ENCODE measurements at places on chromosomes 12 and 14.

DNA sequence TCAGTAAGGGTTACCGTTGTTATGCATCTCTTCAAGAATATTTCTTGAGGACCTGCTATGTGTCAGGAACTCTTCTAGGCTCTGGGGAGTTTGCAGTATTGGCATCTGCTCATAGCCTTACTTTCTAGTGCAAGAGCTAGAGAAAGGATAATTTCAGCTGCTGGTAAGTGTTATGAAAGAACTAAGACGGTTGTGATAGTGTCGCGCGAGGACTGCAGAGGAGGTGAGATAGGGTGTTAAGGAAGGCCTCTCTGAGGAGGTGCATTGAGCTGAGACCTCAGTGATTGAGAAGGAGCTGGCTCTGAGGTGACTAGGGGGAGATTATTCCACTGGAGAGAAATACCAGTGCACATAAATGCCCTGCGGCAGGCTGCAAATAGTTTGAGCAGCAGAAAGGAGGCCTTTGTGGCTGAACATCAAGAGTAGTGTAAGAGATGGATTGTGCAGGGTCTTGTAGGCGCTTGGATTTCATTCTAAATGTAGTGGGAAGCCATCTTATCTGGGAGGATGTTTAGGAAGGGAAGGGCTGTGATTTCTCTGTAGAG, 824 bp downstream of the DDX55 start:
- DNase-seq = no peak

DNA sequence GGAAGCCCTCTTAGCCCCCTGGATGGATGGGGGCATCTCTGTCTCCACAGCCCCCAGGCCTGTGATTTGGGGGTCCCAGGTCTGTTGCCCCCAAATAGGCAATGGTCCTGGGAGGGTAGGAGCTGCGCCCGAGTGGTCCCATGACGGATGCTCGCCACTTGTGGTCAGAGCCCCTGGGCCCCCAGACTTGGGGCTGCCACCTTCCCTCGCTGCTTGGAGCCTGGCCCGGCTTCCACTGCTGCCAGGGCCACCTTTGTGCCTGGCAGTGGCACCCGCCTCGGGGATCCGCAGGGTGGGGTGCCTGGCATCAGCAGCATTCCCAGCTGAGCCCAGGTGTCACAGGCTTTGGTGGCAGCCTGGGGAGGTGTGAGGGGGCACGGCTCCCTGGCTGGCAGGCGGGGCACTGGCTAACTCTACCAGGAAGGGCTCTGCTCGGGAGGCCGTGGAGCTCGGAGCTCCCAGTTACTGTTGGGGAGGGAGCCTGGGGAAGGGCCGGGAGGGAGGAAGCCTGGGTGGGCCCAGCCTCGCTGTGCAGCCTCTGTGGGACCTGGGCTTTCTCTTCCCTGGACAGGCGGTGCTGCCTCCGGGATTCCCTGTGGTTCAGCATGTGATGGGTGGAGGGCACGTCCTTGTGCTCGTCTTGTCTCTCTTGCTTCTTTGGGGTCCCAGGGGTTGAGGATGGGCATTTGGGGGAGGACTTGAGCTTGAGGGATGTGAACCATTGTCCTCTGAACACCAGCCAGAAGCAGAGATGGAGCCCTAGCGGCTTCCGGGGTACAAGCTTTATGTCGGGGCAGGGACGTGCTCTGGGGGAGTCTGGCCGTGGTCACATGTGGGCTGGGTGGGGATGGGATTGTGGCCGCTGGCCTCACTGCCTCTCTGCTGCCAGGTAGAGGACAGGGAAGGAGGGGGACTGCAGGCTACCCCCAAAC, 5.4 kb downstream of the KIF26A start:
- no peak for DNase-seq

GRCh38 chr12:131171029-131171428, 217.3 kb downstream of the ADGRD1 start:
- DNase-seq = no peak

DNA sequence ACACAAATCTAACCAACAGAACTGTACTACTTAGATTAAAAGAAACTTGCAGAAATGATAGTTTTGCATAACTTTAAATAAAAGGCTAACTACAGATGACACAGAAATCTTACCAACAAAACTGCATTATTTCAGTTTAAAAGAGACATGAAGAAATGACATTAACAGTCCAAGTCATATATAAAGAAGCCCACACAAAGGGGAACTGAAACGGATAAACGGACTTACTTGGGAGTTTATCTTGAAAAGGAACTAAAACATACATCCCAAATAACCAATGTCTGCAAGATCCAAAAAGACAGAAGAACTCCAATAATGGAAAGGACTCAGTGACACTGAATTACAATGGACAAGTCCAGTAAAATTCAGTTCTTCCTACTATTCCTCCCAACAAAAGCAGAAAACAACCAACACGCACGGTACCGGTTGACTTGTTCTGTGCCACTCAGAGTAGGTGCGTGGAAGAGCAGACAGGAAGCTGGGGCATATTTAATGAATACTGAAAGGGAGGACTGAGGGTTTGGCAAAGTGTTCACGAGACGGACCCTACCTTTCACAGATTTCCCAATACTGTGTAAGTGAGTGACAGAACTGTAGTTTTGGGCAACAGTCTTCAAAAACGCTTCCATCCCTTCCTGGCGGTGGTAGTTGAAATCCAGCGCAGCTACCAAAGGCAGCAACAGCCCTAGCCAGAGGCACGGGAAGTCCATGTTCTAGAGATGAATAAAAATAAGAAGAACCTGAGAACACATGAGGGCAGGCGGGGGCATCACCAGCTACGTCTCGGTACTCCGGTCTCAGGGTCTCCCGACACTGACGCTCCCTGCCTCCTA, 627 bp downstream of the CPM start:
- no peak for DNase-seq

DNA sequence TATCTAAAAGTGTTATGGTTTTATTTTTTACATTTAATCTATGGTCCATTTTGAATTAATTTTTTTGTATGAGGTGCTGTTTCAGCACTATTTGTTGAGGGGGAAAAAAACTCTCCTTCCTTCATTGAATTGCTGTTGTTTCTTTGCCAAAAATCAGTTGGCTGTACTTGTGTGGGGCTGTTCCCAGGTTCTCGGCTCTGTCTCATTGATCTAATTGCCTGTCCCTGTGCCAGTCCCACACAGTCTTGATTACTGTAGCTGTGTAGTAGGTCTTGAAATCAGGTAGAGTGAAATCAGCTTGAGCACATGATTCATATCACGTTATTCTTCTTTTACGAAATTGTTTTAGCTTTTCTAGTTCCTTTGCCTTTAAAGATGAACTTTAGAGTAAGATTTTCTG, 109.7 kb downstream of the ADGRD1 start:
- no peak for DNase-seq

GRCh38 chr14:60622917-60623257, 26.4 kb downstream of the SIX1 start:
- DNase-seq = no peak

- peak; percentile 84 for DNase-seq
These were observed 1.3 kb downstream of the AHSA1 start for GRCh38 chr14:77459072-77459723.

- no peak for DNase-seq
These were observed 6.3 kb downstream of the FLRT2 start for GRCh38 chr14:85535991-85536832.

- no peak for DNase-seq
These were observed 18.2 kb upstream of the STRAP start for GRCh38 chr12:15863984-15864383.

DNA sequence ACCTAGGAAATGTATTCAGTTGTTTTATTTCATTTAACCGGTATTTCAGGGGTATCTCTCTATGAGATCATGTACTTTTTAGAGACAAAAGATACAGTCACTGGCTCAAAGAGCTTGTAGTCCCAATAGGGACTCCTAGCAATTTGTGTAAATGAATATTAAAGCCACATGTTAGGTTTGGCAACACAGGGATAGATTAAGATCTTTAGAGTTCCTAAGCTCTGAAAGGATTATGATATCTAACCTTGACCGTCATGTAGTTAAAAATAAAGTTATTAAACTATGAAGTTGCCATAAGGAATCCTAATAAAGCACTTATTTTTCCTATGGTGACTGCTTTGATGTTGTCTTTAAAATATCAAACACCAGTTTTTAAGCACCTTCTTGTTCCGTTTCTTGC, 100.4 kb upstream of the FGD4 start:
- no peak for DNase-seq

GRCh38 chr12:29796823-29797263, 13.1 kb upstream of the TMTC1 start:
- no peak for DNase-seq

GRCh38 chr12:94879542-94879941, 124.0 kb downstream of the NDUFA12 start:
- no peak for DNase-seq

DNA sequence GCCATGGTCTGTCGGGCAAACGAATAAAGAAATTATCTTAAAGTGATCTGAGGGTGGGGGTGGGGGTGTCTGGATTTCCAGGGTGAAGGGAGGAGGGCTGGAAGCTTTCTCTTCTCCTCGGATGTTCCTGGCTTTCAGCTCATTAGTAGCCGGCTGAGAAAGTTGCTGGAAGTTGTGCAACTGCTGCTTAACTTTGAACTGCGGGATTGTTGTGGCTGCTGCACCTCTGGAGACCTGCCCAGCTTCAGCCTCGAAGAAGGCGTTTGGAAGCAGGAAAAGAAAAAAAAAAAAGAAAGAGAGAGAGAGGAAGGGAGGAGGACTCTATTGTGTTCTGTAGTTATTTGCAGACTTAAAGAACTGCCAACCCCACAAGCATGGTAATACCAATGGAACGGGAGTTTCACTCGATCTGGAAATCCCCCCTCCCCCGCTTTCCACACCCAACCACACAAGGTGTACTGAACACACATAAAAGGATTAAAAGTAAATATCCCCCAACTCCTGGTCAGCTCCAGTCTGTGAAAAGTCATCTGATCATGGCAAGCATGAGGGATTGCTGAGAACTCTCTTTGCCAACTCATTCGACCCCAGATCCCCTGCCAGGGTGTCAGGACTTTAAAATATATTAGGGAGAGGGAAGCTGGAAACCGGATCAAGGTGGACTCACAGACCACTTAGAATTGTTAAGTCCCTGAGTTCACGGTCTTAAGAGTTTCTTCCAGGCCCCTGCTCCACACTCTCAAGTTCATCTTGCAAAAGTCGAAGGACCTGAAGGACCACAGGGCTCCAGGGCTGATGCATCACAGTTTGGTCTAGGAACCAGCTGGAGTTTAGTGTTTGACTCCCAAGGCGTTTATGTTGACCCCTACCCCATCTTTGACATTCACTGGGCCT, at the start of gene RASSF9:
RASSF9 (minus strand) TSS at position 213 of the 894 bp plus-strand sequence; CDS start at position 5, 208 bp downstream.
- no peak for DNase-seq

DNA sequence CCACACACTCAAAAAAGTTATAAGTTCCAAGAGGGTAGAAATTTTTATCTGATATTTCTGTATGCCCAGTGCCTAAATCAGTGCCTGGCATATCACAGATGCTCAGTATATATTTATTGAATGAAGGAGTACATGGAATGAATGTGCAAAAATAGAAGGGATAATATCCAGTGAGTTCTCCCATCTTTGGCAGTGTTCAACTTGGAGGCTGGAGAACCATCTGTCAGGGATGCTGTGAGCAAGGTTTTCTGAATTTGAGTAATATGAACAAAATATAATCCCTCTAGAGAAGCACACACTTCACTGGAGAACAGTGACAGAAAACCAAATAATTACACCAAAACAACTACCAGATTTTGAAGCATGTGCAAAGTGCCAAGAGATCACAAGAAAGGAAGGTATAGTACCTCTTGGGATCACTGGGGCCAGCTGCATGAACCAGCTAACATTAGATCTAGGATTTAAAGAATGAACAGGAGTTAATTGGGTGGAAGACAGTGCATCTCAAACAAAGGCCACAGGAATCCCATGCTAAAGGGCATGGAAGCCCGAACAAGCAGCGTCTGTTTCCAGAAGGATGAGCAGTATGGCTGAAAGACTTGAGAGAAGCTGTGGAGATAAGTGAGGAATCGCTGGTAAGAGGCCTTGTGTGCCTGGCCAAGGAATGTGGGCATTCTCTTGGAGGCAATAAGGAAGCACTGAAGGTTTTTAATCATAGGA, 11.5 kb downstream of the SLC8A3 start:
- DNase-seq = no peak

GRCh38 chr14:88882236-88882635, 57.8 kb downstream of the TTC8 start:
- DNase-seq = no peak

DNA sequence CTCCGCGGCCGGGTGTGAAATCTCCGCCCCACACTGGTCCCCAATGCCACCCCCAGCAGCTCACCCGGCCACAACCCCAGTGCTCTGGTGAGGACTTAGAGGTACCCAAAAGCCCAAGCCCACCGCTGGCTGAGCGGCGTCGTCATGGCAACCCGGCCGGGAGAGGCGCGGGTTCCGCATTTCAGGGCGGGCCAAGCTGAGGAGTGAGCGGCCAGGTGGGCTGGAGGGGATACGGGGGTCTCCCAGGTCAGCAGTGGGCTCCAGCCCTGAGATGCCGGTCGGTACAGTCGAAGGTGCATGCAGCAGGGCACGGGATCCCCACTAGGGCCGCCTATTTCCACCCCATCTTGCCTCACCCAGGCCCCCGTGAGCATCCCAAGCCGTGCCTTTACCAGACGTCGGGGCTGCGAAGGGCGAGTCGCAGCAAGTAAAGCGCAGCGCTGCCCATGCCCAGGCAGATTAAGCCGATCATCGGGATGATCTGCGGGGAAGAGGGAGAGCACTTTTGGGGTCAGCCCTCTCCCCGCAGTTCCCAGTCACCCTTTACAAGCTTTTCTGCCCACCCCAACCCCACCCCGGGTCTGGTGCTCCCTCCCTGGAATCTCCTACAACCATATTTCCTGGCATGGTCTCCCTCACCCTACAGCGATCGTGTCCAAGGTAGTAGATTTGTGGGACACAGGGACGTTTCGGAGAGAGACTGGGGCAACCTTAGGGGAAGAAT, 6.9 kb downstream of the SHMT2 start:
- DNase-seq = peak; percentile 53

GRCh38 chr12:12079291-12079690, 8.6 kb downstream of the BCL2L14 start:
- no peak for DNase-seq

DNA sequence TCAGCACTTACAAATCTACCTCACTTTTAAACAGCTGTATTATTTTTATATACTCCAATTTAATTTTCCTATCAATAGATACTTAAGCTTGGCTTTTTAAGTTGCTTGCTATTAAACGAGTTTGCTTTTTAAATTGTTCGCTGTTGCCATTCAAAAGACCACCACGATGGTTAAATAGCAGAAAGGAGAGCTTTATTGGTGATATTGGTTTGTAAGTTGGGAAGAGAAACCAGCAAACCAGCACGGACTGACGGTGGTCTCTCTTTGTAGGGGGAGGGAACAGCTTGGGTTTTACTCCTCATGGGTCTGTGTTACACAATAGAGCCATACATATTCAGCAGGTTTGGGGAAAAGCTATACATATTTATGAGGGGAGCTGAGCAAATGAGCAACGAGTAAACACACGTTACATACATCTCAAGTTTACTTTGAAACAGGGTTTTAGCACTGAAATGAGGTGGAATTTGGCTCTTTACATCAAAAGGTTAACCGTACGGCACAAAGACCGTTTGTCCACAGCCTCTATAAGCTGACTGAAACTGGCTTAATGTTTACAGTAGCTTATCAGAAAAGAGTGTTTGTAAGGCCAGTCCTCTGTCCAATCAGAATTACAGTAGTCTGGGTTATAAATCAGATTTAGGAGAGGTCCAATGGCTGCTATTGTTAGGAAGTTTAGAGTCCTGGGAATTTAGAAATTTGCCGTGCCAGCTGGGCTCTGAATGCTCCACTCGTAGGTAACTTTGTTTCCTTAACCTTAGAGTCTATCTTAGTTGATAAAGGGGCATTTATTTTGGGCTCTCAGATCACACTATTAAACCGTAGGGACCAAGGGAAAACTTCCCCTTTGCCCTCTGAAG, 69.7 kb upstream of the DHRS4 start:
- DNase-seq = no peak

GRCh38 chr14:74492776-74493342, at the start of gene NPC2:
Gene NPC2 (minus strand): TSS chr14:74493305. CDS start chr14:74493274, 31 bp downstream.
- DNase-seq = no peak

- no peak for DNase-seq
These were observed 14.1 kb downstream of the RIN3 start for GRCh38 chr14:92527721-92528120.

Data from stimulated activated CD8-positive, alpha-beta memory T cell treated with anti-CD3 and anti-CD28 coated beads, Interleukin-4, amount 100 ng/mL, for 48 hours (primary cell).